ENCODE measurements at places on chromosomes 7 and 10.

GRCh38 chr7:112144284-112145059, 61.7 kb downstream of the DOCK4 start:
- DNase-seq, result no peak

DNA sequence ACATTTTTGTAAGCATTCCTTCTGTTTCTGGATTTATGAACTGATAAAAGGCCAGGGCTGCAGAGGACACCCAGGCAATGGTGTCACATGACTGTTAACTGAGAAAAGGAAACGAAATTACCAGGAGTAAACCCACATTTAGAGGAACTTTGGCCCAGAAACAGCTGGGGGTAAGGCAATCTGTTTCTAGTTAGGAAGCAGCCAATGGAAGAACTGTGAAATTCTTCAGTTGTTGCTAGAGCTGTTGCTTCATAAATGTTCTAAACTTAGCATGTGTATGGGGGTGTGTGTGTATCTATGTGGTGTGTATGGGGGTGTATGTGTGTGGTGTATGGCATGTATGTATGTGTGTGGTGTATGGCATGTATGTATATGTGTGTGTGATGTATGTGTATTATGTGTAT, 11.8 kb upstream of the PDCD4 start:
- no peak for DNase-seq

GRCh38 chr7:24723178-24723530, 34.1 kb downstream of the GSDME start:
- no peak for DNase-seq

DNA sequence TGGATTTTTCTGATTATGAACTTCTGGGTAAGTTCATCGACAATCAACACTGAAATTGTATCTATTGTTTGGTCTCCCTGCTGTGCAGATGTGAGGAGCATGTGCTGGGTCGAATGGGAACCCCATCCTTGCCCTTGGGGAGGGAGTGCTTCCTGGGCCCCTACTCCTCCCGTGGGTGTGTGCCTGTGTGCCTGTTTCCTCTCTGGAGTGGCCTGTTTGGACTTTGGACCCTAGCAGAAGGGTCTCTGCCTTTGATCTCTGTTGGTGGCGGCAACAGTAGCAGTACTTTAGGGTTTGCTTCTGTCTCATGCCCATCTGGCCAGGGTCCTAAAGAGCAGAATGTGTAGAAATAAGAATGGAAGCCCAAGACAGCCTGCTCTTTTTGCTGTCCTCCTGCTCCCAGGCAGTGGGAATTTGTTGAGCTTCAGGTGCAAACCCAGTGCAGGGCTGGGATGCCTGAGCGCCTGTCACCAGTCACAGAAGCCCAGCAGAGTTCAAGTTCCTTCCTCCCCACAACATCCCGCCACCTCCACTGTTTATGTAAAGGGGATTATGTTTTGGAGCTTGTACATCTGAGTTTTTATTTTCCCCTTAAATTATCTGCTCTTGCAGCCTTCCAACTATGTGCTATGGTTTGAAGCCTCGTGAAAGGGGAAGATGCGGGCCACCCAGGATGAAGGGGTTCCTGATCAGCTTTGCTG, 1.5 kb upstream of the TACR2 start:
- no peak for DNase-seq

DNA sequence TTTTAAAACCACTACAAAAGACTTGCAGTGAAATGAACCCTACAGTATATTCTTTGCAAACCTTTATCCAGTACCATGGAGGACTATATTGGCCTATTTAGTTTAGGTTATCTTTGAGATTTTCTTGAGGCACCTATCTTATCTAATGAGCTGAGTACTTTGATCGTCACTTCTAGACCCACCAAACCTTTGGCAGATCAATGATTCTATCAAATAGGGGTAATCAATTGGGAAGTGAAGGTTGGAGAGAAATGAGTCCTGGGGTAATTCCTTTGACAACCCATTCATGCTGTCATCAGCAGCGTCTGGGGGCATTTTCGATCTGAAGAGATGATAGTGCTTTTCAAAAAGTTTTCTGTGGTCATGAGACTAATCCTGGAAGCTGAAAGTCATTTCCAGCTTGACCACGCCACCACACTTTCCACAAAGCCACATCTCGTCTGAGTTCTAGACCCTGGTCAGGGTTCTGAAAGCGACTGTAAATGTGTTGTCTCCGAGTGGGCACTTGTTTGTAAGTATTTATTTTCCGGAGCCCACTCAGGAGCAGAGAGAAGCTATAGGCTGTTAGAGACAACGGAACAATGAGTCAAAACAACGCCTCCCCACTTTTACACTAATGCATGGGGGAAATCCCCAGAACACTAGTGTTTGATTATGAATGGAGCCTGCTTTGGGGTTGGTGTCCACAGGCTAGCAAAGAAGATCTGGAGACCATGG, 4.8 kb downstream of the EGR2 start:
- no peak for DNase-seq

- no peak for DNase-seq
These were observed 90.6 kb upstream of the OIT3 start for GRCh38 chr10:72802763-72803505.

- DNase-seq, result peak; percentile 6
These were observed 79.5 kb upstream of the SEMA3A start for GRCh38 chr7:84274029-84274638.

DNA sequence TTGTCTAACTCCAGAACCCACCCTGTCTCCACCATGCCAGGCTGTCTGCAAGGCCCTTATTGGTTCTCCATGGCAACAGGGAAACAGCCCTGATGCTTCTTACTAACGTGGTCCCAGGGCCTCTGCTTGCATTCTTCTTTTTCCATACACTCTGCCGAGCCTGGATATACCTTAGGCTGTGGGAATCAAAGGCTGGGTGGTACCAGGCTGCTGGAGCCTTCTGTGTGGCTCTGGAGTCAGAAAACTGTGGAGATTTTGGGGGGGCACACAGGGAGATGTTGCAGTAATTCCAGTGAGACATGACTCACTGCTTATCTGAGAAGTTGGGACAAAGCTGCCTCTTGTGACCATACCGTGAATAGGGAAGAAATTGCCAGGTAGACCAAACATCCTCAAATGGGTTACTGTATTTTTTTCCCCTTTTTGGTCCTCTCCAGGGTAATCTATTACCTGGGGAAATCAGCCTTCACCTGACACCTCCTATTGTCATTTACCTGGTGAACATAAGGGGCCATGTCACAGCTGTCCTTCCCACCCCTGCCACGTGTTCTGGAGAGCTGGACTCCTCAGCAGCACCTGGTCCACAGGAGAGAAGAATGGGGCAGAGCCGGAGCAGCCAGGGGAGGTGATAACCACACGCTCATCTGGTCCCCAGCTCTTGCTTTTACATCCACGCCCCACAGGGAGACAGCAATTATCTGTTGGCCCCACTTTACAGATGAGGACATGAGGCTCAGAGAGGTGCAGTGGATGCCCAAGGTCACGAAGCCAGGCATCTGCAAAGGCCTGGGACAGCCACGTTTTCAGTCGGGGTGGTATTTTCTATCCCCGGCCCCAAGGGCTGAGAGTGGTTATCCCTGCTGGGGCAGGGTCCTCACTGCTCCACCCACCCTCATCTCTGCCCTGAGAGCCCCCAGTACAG, 4.6 kb downstream of the CHST3 start:
- no peak for DNase-seq

- DNase-seq, result no peak
These were observed 57.4 kb downstream of the HIBADH start for GRCh38 chr7:27605283-27605682.

DNA sequence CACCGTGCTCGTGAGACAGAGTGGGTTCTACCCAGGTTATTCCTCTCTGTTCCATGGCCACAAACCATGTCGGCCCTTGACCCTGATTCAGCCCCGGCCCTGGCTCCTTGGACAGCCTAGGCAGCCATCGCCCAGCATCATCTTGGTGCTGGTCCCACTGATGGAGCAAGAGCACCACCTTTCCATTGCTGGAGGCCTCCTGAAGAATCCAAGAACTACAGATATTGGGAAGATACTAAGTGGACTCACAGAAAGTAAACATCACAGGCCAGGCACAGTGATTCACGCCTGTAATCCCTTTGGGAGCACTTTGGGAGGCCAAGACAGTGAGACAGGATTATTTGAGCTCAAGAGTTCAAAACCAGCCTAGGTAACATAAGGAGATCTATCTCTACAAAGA, 125.1 kb downstream of the NT5C2 start:
- DNase-seq, result no peak

Data from NCI-H2107 (cell line).